CD4-positive, alpha-beta T cell treated with Interleukin-2 at 100 ng/mL for 4 hours (primary cell): ENCODE measurements at places on chromosomes 1 and 21.

- DNase-seq, result no peak
These were observed 320.1 kb downstream of the TGFB2 start for GRCh38 chr1:218665221-218665620.

GRCh38 chr1:160742428-160743127, 3.5 kb downstream of the SLAMF7 start:
- DNase-seq, result no peak

DNA sequence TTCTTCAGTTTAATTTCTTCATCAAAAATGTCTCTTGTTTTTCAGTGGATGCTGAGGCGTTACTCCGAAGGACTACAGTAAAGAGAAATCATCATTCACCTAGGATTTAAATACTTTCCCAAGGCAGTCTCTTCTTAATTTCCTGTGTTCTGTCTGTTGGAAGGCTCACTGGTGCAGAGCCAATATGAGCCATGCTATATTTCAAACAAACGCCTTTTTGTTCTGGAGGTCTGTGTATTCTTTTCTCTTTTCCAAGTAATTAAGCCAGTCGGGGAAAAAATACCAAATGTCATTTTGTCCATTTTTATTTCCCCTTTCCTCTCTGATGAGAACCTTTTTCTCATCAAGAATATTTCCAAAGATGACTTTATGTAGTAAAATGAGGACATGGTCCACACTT, 206.5 kb downstream of the RWDD3 start:
- no peak for DNase-seq

- no peak for DNase-seq
These were observed 5.1 kb upstream of the OSCP1 start for GRCh38 chr1:36455386-36455785.

GRCh38 chr1:10841118-10841517, 44.7 kb upstream of the CASZ1 start:
- no peak for DNase-seq

GRCh38 chr1:147534386-147534785, 6.9 kb upstream of the BCL9 start:
- no peak for DNase-seq

GRCh38 chr1:39238476-39238875, 34.0 kb downstream of the MACF1 start:
- DNase-seq, result no peak
